Fibroblast of the aortic adventitia (primary cell): ENCODE measurements at places on chromosomes 1 and 21.

DNA sequence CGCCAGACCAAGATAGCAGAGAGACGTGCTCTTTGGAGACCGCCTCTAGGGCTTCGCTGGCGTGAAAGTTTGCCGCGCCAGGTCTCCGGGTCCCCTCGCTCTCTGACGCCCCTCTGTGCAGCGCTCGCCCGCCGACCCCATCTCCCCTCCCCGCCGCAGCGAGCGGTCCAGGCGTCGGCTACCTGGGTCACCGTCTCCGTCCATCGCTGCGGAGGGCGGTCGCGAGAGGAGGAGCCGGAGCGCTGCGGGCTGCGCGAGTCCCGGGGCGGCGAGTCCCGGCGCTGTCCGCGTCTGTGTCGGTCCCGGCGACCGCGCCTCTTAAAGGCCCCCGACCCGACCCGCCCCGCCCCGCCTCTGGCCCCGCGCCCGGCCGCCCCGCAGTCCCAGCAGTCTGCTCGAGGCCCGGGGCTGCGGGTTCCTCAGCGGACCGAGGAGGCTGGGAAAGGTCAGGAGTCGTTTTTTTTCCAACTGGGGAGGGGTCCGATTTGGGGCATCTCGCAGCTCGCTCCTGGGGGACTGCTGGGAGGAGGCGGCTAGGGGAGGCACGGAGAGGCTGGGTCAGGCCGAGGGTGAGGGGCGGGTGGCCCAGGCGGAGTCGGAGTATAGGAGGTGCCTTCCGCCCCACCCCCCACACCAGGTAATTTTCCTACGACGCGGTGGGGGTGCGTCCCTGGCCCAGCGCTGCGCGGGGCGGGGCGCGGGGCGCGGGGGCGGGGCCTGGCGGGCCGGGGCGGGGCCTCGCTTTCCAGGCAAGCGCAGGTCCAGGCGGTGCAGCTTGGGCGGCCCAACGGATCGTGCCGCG is at the start of the genes FBXO2 and FBXO44:
Gene FBXO2, minus strand, starts transcription at position 293 of the 802 bp plus-strand sequence. Its CDS starts 89 bp downstream, at position 204.
Gene FBXO44, plus strand, starts transcription at position 741 of the 802 bp plus-strand sequence. CDS start 959 bp downstream, outside the sequence.
- no peak for DNase-seq

DNA sequence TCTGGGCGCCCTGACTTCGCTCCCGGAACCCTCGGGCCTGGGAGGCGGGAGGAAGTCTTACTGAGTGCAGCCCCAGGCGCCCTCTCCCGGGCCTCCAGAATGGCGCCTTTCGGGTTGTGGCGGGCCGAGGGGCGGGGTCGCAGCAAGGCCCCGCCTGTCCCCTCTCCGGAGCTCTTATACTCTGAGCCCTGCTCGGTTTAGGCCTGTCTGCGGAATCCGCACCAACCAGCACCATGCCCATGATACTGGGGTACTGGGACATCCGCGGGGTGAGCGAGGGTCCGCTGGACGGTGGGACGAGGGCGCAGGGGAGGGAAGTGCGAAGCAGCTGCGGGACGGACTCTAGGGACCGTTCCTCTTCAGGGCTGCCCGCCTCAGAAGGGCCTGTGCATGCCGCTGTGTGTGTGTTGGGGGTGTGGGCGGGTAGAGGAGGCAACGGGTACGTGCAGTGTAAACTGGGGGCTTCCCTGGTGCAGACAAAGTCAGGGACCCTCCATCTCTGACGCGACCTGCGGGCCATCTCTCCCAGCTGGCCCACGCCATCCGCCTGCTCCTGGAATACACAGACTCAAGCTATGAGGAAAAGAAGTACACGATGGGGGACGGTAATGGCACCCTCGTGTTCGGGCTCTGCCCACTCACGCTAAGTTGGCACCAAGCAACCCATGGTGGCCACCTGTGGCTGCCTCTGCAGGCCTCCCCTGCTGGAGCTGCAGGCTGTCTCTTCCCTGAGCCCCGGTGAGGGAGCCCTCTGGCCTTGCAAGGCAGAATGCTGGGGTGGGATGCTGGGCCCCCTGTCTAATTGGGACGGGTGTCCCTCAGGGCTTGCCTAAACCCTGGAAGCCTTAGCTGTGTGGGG is at the start of gene GSTM1:
Gene GSTM1, plus strand, starts transcription at position 177 of the 859 bp plus-strand sequence. Its CDS starts 57 bp downstream, at position 234.
- DNase-seq: no peak

DNA sequence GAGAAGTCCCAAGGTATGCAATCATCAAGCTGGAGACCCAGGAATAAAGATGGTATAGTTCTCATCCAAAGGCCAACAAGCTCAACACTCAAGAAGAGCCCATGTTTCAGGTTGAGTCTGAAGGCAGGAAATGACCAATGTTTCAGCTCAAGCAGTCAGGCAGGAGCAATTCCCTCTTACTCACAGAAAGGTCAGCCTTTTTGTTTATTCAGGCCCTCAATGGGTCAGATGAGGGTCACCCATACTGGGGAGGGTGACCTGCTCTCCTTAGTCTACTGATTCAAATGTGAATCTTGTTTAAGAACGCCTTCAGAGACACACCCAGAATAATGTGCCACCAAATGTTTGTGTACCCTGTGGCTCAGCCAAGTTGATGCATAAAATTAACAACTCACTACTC is 262.4 kb downstream of the USP25 start:
- DNase-seq: peak; percentile 23

- no peak for DNase-seq
These were observed 858.3 kb upstream of the TMPRSS15 start for GRCh38 chr21:19261731-19262376.
